Activated CD4-positive, CD25-positive, alpha-beta regulatory T cell treated with anti-CD3 and anti-CD28 coated beads, Interleukin-2, amount 50 U/mL, for 24 hours (primary cell): ENCODE measurements at places on chromosomes 4 and X.

GRCh38 chr4:85740431-85740861, 265.5 kb downstream of the ARHGAP24 start:
- no peak for ATAC-seq

GRCh38 chrX:19875050-19875431, 12.4 kb downstream of the SH3KBP1 start:
- peak; percentile 74 for ATAC-seq

GRCh38 chr4:6848717-6849305, 60.8 kb upstream of the TBC1D14 start:
- no peak for ATAC-seq

DNA sequence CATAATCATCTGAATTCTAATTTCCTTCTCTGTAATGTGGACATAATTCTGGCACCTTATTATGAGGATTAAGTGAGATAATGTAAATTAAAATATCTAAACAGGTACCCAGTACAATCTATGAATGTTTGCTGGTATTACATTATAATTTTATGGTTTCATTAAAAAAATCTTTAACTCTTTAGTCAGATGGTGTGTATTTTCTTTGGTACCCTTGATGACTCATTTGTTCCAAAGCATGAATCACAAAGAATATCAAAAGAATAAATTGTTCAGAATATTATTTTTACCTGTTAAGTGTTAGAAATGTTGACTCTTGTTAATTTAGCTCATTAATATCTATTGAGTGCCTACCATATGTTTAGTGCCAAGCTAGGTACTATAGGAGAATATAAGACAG, 74.3 kb downstream of the SNX25 start:
- peak; percentile 32 for ATAC-seq

- ATAC-seq = no peak
Measured at GRCh38 chrX:66050140-66050569, 10.3 kb upstream of the VSIG4 start.

DNA sequence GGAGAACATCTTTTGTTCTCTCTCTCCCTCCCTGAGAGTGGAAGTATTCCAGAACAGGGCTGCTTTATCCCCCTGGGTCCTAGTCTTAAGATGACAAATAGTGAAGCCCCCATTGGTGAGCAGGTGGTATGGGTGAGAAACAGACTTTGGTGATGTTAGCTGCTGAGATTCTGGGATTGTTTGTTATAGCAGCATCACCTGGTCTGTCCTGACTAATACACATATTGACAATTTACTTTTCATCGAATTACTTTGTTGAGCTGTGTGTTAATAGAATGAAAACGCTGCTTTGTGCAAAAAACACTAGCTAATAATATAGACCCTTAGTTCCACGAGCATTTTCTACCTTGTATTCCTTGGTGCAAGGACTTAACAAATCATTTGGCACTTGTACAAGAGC, 133.5 kb downstream of the ASMT start:
- ATAC-seq = no peak

GRCh38 chrX:20352504-20352903, 85.8 kb upstream of the RPS6KA3 start:
- ATAC-seq = peak; percentile 21

DNA sequence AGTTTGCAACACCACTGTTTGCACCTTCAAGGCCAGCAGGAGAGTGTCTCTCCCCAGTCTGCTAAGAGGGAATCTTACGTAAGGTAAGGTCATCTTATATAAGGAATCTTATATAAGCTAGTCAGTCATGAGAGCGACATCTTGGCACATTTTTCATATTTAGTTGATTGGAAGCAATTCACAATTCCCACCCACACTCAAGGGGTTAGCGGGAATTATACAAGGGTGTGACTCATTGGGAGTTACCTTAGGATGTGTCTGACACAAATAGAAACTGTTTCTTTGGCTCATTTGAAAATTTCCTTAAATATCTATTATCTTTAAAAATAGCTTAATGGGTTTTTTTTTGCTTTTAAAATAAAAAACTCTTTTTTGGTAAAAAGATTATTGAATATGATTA, 62.1 kb upstream of the GRPR start:
- no peak for ATAC-seq

DNA sequence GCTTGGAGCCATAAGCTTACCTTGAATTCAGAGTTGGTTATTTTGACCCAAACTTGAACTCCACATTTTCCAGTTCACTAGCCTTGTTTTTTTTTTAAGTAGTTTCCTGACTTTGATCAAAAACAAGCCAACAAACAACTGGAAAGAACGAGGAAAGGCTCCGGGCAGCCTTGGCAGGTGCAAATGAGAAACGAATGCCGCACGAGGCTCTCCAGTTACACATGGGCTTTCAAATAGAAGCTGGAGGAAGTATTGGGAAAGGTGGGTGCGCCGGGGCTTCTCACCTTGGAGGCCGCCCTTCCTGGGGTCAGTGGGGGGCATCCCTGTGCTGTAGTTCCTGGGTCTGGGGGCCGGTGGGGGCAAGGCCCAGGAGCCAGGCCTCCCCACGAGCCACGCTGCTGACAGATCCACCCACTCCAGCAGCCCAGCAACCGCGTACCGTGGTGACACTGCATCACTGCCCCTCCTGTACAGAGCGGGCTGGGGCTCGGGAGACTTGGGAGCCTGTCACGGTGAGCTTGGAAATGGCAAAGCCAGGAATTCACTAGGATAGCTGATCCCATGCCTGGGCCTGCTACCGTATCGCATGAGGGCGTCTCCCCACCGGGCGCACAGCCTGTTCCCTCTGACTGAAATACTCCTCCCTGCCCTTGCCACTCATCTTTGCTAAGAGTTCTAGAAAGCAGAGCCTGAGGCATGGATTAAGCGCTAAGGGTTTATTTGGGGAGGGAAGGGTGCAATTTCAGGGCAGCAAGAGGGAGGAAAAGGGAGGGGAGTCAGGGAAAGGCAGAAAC, 50.9 kb upstream of the ADRA2C start:
- no peak for ATAC-seq

GRCh38 chr4:184808713-184809050, 17.1 kb downstream of the ACSL1 start:
- no peak for ATAC-seq

GRCh38 chrX:132539611-132540010, 50.8 kb upstream of the MBNL3 start:
- no peak for ATAC-seq

- ATAC-seq = no peak
Measured at GRCh38 chr4:187544461-187545053, 451.0 kb upstream of the ZFP42 start.

GRCh38 chr4:169027663-169028062, 17.6 kb upstream of the CBR4 start:
- no peak for ATAC-seq

GRCh38 chrX:82711457-82711856, 796.6 kb upstream of the POU3F4 start:
- no peak for ATAC-seq

- no peak for ATAC-seq
Measured at GRCh38 chrX:13885591-13885990, 68.7 kb upstream of the GPM6B start.

DNA sequence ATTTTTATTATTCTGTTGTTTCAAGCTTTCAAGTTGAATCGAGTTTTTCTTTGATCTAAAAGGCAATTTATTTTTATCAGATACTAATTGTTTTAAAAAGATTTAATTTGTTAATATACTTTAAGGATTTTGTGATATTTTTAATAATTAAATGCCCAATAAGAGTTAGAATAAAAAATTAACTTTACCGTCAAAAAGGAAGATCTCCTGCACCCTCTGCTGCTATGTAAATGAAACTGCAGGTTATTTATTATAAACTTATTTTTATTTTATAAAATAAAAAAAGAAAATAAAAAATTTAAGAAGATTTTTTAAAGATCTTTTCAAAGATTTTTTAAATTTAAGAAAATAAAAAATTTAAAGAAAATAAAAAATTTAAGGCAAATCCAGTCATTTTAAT, 166.1 kb downstream of the CCSER1 start:
- no peak for ATAC-seq

DNA sequence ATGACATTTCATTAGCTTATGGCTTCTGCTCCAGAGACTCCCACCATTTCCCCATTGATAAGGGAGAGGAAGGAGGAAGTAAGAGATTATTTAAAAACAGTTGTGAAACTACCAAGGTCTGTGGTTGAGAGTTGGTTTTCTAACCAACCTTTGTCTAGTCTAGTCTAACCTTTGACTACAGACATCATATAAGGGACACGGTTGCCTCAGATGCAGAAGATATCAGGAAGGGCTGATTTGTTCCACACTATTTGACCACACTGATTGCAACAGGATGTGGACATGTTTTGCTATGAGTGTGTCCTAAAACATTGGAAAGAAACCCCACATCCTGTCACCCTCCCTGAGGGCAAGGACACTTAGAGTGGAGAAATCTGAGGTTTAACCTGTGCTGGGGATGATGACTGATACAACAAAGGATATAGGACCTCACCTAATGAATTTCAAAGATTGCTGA, 53.0 kb downstream of the COQ2 start:
- peak; percentile 41 for ATAC-seq

- no peak for ATAC-seq
Measured at GRCh38 chr4:177967328-177967727, 525.1 kb upstream of the AGA start.

- ATAC-seq = no peak
Measured at GRCh38 chr4:102439236-102439614, 61.9 kb upstream of the NFKB1 start.

- no peak for ATAC-seq
Measured at GRCh38 chrX:48824066-48824465, 2.2 kb upstream of the ERAS start.

DNA sequence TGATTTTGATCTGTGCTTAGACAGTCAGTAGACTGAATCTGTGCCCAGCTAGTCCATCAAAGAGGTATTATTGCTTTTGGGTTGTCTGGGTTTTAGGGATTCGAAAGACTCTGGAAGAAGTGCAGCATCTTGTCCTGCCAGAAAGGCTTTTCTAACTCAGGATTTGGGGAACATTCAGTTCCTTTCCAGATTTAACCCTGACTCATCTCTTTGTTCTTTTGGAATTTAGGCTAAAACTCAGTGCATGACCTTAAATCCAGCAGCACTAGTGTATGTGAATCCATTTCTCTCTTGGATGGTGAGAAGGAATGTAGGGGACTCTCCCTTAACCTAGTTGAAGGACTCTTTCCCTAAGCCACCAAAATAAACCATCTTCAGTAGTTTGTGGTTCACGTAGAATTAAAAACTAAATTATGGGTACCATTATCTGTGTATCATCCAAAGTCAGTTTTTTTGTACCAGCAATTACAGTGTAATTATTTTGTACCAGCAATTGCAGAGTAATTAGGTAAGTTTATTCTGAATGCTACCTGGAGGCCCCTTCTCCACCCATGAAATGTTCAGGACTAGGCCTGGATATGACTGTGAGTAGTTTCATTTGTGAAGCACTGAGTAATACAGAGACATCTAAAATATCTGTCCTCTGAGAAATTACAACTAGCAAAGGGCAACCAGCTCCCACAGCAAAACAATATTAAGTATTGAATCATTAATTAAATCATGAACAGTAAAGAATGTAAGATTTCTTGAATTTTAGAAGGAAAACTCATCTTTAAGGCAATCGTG, 384.0 kb downstream of the TMA16 start:
- no peak for ATAC-seq

- no peak for ATAC-seq
Measured at GRCh38 chr4:37367901-37368300, 123.4 kb downstream of the NWD2 start.

DNA sequence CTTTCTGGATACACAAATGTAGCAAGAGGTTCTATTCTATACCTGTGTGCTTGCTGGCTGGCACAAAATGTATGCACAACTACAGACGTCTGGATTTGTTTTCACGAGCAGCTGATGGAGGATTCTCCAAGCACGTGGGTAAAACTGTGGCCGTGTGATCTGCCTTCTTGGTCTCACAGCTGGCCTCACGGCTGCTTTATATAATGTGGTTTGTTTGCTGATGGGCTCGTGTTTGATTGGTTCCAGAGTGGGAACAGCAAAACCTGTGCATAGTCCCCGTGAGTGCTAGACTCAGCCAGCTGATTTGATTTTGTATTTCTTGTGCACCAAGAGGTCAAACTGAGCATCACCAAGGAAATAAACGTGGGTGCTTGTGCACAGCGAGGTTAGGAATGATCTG, 262.6 kb upstream of the RPS6KA3 start:
- ATAC-seq = no peak

DNA sequence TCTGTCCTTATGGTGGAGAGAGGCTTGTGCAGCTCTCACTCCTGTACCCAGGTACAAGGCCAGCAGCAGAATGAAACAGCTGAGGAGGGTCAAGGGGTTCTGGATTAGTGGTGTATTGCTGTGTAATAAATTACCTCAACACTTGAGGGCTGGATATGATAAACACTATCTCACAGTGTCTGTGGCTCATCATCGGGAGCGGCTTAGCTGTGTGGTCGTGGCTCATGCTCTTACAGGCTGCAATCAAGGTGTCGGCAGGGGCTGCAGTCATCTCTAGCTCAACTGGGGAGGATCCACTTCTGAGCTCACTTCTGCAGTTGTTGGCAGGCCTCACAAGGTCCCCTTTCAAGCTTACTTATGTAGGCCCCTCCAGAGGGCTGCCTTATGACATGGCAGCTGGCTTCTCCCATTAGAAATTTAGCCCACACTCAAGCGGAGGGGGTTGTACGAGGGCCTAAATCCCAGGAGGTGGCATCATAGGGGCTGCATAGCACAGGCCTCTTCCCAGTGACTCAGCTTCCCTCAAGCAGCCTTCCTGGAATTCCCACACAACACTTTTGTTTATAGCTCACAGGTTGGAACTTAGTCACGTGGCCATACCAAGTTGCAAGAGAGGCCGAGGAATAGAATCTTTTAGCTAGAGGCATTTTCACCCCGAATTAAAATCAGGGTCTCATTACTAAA, 148.2 kb upstream of the RPS6KA3 start:
- peak; percentile 30 for ATAC-seq

GRCh38 chr4:26896636-26897035, 36.0 kb downstream of the STIM2 start:
- no peak for ATAC-seq

GRCh38 chr4:6699388-6699787, 5.7 kb downstream of the S100P start:
- no peak for ATAC-seq

- no peak for ATAC-seq
Measured at GRCh38 chr4:54498661-54499111, 159.1 kb upstream of the KIT start.

- no peak for ATAC-seq
Measured at GRCh38 chr4:83606898-83607297, 71.0 kb downstream of the GPAT3 start.

GRCh38 chr4:629915-630641, 4.7 kb downstream of the PDE6B start:
- ATAC-seq = no peak

DNA sequence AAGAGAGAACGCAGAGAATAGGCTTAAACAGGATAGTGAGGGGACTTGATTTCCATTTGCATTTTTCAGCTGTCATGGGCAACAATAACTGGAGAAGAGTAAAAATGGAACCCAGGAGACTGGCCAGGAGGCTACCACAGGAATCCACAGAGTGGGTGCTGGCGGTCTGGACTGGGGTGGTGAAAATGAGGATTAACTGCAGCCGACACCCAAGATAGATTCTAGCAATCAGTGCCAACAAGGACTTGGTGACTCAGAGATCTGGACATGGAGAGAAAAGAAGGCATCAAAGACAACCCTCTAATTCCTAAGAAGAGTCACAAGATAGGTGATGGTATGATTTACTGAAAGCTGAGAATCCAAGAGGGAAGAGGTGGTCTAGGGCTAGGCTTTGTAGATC, 102.8 kb downstream of the ATP8A1 start:
- ATAC-seq = no peak
